Endothelial cell of umbilical vein (primary cell): ENCODE measurements at places on chromosomes 12 and 14.

DNA sequence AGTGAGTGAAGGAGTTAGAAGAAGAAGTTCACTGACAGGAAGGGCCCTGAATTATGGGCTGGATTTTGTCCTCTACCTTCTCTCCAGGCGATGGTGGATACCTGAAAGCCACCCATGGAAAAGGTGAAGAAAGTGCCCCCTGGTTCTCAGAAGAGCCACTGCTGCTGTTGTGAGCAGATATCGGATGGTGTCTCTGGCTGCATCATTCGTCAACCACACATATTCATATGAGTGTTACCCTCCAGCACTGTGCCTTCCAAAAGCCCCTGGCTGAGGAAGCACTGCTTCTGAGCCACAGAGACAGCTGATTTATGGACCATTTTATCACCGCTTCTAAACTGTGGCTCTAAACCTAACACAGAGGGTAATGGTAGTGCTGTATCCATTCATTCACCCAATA is 2.0 kb upstream of the ACTN1 start:
- no peaks in the 10 kb centered on the region for H3K27me3 ChIP-seq
- H3K27ac ChIP-seq: peak overlapping the region; percentile 90
- DNase-seq: no peak
- H3K4me1 ChIP-seq: peaks cover 35% of the 10 kb centered on the region

DNA sequence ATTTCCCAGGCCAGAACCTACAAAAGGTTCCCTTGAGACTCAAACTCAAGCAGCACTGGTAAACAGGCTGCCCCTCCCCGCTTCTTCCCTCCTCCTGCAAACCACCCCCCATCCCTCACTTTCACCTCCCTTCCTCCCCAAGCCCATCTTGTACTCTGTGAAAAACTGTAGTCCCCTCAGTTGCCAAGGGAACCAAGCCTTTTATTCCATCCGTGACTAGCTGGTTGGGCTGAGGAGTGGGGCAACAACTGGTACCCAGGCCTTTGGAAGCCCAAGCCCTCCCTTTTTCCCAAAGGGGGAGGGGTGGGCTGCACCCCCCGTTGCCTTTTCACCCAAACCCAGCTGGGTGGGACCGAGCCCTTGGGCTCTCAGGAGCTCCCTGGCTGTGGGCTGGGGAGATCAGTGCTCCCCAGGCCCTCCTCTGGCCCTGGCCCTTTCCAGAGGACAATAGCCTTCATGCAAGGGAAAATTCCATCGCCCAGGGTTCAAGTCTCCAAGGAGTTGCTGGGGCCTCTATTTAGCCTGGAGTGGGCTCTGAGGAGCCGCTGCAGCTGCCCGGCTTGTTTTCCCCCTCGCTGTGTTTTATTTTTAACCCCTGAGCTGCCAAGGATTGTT is 61.9 kb downstream of the ZFP36L1 start:
- no peaks in the 10 kb centered on the region for H3K36me3 ChIP-seq
- no peak for DNase-seq

- no peak overlapping the region for H3K4me3 ChIP-seq
- H3K27me3 ChIP-seq: no peaks in the 10 kb centered on the region
- H3K36me3 ChIP-seq: peaks cover 2% of the 10 kb centered on the region
- H3K27ac ChIP-seq: no peak overlapping the region
- DNase-seq: no peak
Measured at GRCh38 chr14:76040704-76041103, 55.1 kb downstream of the IFT43 start.

- no peak for DNase-seq
- no peak overlapping the region for H3K4me3 ChIP-seq
- H3K27ac ChIP-seq: no peak overlapping the region
- no peaks in the 10 kb centered on the region for H3K36me3 ChIP-seq
- H3K27me3 ChIP-seq: no peaks in the 10 kb centered on the region
Measured at GRCh38 chr12:121026274-121027045, 10.2 kb upstream of the C12orf43 start.

- no peak overlapping the region for H3K4me3 ChIP-seq
- no peaks in the 10 kb centered on the region for H3K36me3 ChIP-seq
- DNase-seq: no peak
- peaks cover 29% of the 10 kb centered on the region for H3K4me1 ChIP-seq
- no peaks in the 10 kb centered on the region for H3K27me3 ChIP-seq
- no peak overlapping the region for H3K27ac ChIP-seq
Measured at GRCh38 chr12:11749943-11750690, 100.6 kb downstream of the ETV6 start.

- DNase-seq: no peak
- no peak overlapping the region for H3K4me3 ChIP-seq
- no peaks in the 10 kb centered on the region for H3K36me3 ChIP-seq
- peaks cover 14% of the 10 kb centered on the region for H3K4me1 ChIP-seq
- H3K27me3 ChIP-seq: no peaks in the 10 kb centered on the region
- H3K27ac ChIP-seq: no peak overlapping the region
Measured at GRCh38 chr14:27370074-27370473, 772.2 kb upstream of the NOVA1 start.

DNA sequence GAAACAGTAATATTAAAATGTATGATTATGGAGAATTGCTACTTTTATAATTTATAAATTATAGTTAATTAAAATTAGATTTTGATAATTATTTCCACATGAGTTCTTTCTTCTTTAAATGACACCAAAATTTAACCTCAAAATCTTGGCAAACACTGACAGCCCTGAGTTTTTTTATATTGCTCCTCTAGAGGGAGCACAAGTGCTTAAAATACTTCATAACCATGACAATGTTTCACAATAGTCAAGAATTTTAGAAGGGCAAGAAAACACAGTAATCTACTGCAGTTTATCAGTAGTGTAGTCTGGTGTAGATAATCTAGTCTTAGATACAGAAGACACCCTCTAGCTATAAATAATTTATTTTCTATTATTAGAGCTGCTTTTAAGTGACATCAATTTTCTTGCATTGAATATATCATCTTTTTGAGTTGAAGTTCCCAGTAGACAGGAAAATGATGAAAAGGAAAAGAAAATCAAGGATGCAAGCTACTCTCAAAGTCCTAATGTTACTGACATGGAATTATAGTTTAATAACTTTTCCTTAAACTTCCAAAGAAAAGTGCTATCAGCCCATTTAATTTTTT is 14.3 kb upstream of the PTGER2 start:
- no peaks in the 10 kb centered on the region for H3K36me3 ChIP-seq
- peak; percentile 47 for DNase-seq
- H3K4me3 ChIP-seq: no peak overlapping the region

GRCh38 chr12:56208006-56208405 is 13.7 kb downstream of the RNF41 start:
- H3K36me3 ChIP-seq: peaks cover 18% of the 10 kb centered on the region
- H3K4me3 ChIP-seq: no peak overlapping the region

- H3K27me3 ChIP-seq: peaks cover 16% of the 10 kb centered on the region
- no peaks in the 10 kb centered on the region for H3K36me3 ChIP-seq
- DNase-seq: no peak
- no peak overlapping the region for H3K4me3 ChIP-seq
- no peak overlapping the region for H3K27ac ChIP-seq
Measured at GRCh38 chr14:99685151-99685591, 1.1 kb downstream of the CYP46A1 start.

GRCh38 chr14:55976655-55977054 is 141.6 kb upstream of the PELI2 start:
- H3K4me3 ChIP-seq: no peak overlapping the region
- no peak overlapping the region for H3K27ac ChIP-seq
- H3K27me3 ChIP-seq: no peaks in the 10 kb centered on the region
- DNase-seq: peak; percentile 39
